ENCODE measurements at places on chromosomes 5 and 9. TPM values are rescaled to one million over a fixed set of nuclear protein-coding genes. Genes with fewer than 3 reads are reported as not detected.

DNA sequence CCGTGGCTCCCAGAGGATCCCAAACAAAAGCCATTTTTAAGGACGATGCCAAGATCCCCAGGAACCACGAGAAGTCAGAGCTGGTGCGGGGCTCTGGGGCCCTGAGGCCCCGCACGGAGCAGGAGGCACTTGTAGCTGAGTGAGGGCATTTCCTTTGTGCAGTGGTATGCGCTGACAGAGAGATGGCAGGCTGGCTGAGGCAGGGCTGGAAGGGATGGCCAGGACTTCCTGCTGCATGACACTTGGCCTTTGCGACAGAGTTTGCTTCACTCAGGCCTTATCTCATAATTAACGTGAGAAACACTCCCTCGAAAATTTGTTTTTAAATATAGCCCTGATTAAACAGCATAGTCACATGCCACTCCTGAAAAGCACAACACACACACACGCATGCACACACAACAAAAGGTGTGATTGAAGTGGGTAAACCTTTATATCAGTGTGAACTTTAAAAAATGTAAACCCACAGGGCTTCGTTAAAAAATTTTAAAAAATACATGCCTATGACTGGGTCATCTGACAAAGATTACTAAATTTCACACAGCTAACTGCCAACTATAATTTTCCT, 536.6 kb downstream of the PDE4D start:
- no peak for DNase-seq

DNA sequence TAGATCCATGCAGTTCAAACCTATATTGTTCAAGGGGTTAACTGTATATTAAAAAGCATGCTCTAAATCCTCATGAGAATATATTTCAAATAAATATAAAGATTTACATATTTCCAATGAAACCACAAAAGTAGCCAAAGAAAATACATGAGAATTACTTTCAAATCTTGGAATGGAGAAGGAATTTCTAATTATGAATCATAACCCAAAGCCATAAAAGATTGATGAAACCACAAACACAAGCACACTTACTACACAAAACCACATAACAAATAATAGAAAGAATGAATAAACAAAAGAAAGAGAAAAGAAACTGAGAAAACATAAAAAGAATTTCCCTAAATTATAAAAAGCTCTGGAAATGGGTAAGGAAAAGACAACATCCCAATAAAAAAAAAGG, 16.0 kb downstream of the ERP44 start:
- DNase-seq = no peak

ENTREP1 gene
- total RNA-seq = 5.0 TPM

GABRA1 gene
- not detected for total RNA-seq

Measured in endothelial cell of umbilical vein (primary cell).